ENCODE measurements at places on chromosomes 5 and 9. TPM values are rescaled to one million over a fixed set of nuclear protein-coding genes. Genes with fewer than 3 reads are reported as not detected.

DNA sequence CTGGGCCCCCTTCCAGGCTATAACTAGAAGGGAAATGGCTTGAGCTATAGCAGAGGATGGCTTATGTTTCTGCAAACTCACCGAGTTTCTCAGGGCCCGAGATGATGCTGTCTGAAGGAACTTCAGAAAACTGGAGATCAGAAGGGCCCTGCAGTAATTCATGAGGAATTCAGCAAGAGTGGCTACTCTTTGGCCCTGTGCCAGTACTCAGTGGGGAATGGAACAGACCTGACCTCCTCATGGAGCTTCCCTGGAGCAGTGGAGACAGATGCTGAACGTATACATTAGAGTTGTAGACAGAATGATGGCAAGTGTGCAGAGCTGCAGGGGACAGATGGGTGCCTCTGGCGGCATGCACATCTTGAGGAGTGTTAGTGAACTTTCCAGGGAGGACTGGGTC lies 17.3 kb upstream of the SMIM32 start:
- no peak overlapping the region for H3K27ac ChIP-seq
- H3K4me3 ChIP-seq, result no peak overlapping the region
- H3K27me3 ChIP-seq, result peaks cover 5% of the 10 kb centered on the region
- no peak for DNase-seq
- H3K36me3 ChIP-seq, result peaks cover under 1% of the 10 kb centered on the region

DNA sequence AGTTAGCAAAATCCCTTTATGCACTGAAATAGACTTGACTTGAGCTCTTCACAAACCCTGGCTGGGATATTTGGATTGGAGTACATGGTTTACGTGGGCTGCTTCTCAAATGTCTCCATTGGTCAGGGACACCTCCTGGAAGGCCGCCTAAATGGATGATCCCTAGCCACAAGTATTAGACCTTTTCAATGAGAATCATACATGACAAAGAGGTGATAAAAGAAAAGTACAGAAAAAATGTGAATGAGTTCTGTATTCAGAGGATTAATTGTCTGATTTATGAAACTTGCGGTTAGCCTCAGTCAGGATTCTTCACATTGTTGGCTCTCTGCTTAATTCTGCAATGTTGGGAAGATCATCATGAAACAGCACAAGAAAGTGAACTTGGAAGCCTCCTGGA lies 752.8 kb upstream of the ADAMTS16 start:
- DNase-seq, result no peak
- no peak overlapping the region for H3K4me3 ChIP-seq
- H3K36me3 ChIP-seq, result peaks cover 2% of the 10 kb centered on the region
- H3K27ac ChIP-seq, result peak overlapping the region; percentile 87
- H3K4me1 ChIP-seq, result peaks cover 53% of the 10 kb centered on the region

GRCh38 chr9:21070171-21070571 lies 7.6 kb downstream of the IFNB1 start:
- H3K27ac ChIP-seq, result peak overlapping the region; percentile 35
- H3K36me3 ChIP-seq, result no peaks in the 10 kb centered on the region
- peaks cover 11% of the 10 kb centered on the region for H3K4me1 ChIP-seq
- peaks cover 5% of the 10 kb centered on the region for H3K27me3 ChIP-seq
- no peak overlapping the region for H3K4me3 ChIP-seq

GRCh38 chr9:87327575-87328125 lies 170.0 kb upstream of the DAPK1 start:
- H3K27ac ChIP-seq, result no peak overlapping the region
- no peak overlapping the region for H3K4me3 ChIP-seq
- no peaks in the 10 kb centered on the region for H3K27me3 ChIP-seq
- H3K4me1 ChIP-seq, result peaks cover 13% of the 10 kb centered on the region

DNA sequence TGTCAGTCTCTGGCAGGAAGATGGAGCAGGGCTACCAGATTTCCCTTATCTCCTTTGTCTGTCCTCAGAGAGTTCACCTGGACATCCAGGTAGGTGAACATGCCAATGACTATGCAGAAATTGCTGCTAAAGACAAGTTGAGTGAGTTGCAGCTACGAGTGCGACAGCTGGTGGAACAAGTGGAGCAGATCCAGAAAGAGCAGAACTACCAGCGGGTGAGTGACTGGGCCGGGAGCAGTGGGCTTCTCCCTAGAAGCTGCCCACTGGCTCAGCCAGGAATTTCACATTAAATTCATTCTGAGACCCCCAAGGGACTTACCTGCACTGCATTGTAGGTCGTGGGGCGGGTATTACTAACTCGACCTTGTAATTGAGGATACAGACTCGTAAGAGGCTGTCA lies 2.1 kb downstream of the TMED9 start:
- H3K27ac ChIP-seq, result no peak overlapping the region
- peaks cover 17% of the 10 kb centered on the region for H3K4me1 ChIP-seq
- peaks cover 21% of the 10 kb centered on the region for H3K36me3 ChIP-seq
- DNase-seq, result no peak
- H3K4me3 ChIP-seq, result no peak overlapping the region
- H3K27me3 ChIP-seq, result peaks cover 17% of the 10 kb centered on the region

DNA sequence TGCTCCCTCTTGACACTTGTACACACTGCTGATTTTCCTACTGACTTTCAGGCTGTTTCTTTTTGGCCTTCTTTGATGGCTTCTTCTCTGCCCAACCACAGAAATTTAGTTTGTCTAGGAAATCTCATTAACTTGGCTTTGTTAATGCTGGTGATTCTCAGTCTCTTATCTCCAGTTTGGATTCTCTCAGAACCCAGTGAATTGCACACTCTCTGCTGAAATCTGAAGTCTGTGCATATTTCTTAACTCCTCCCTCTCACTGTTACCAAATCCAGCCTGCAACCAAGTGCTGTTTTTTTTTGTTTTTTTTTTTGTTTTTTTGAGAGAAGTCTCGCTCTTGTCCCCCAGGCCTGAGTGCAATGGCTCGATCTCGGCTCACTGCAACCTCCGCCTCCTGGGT lies 117.2 kb downstream of the CDC42SE2 start:
- H3K36me3 ChIP-seq, result no peaks in the 10 kb centered on the region
- H3K27ac ChIP-seq, result peak overlapping the region; percentile 39
- peaks cover 10% of the 10 kb centered on the region for H3K4me1 ChIP-seq
- H3K4me3 ChIP-seq, result no peak overlapping the region
- no peaks in the 10 kb centered on the region for H3K27me3 ChIP-seq

DNA sequence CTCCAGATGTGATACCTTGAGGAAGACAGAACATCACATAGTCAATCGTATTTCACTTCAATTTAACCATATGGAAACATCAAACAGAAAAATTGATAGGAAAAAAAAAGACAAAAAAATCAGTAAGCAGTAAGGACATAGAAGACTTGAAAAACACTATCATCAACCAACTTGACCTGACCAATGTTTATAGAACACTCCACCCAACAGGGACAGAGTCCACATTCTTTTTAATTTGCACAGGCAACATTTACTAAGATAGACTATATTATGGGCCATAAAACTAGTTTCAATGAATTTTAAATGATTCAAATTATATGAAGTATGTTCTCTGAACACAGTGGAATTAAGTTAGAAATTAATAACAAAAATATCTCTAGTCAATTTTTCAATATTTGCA lies 20.8 kb upstream of the MACIR start:
- H3K4me3 ChIP-seq, result no peak overlapping the region
- no peaks in the 10 kb centered on the region for H3K36me3 ChIP-seq
- H3K27me3 ChIP-seq, result no peaks in the 10 kb centered on the region

- no peaks in the 10 kb centered on the region for H3K27me3 ChIP-seq
- no peak for DNase-seq
- no peak overlapping the region for H3K4me3 ChIP-seq
- H3K27ac ChIP-seq, result no peak overlapping the region
- no peaks in the 10 kb centered on the region for H3K36me3 ChIP-seq
- no peaks in the 10 kb centered on the region for H3K4me1 ChIP-seq
These were observed 305.0 kb upstream of the CCNH start for GRCh38 chr5:87717761-87718160.

- DNase-seq, result no peak
- no peaks in the 10 kb centered on the region for H3K27me3 ChIP-seq
- peak overlapping the region; percentile 14 for H3K27ac ChIP-seq
- no peaks in the 10 kb centered on the region for H3K36me3 ChIP-seq
These were observed 46.7 kb downstream of the MEF2C start for GRCh38 chr5:88836195-88836838.

DNA sequence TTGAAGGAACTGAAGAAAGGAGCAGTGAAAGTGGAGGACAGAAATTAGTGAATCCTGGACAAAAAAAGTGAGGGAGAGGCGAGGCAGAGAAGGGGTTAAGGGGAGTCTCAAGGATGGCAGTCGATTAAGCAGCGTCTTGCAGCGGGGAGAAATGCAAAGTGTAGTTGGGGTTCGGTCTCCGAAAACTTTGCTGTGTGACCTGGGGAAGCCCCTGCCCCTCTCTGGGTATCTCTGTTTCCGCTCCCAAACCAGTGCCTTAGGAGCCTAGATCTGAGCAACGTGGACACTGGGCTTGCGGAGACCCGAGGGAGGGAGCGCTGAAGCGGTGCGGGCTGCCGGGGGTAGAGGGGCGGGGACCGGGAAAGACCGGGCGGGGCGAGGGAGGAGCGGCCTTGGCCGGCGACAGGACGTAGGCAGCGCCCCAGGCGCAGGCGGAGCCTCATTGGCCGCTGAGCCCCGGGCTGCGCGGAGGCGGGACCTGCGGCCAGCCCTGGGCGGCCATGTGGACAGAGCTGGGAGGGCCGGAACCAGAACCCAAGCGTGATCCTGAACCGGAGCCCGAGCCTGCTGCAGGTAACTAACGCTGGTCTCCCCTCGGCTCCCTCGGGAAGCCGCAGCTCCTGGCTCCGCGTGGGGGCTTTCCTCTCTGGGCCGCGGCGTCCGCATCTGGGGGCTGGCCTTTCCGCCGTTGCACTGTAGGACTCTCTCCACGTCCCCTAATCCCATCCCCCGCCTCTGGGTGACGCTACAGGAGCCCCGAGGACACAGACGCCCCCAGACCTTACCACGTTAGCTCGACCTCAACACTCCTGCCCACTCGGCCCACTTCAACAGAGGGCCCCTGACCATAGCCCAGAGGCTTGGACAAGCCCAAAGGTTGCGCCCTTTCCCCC lies at the start of gene ALDH1B1:
TSS of gene ALDH1B1 (plus strand) at position 468 of the 893 bp plus-strand sequence. CDS start 3,047 bp downstream, outside the sequence.
- H3K4me3 ChIP-seq, result peak within 1 kb of the TSS; percentile 92
- peak within 1 kb of the TSS; percentile 70 for H3K27ac ChIP-seq
- H3K4me1 ChIP-seq, result peaks cover 18% of the 10 kb centered on the region
- no peaks in the 10 kb centered on the region for H3K27me3 ChIP-seq
- DNase-seq, result peak; percentile 61

EIF4EBP3 gene
- total RNA-seq, result 5.2 TPM

TRAF1 gene
- total RNA-seq, result 7.7 TPM

GFRA3 gene
- 0.27 TPM for total RNA-seq

PCDHB16 gene
- total RNA-seq, result 24.6 TPM

KDM3B gene
- 94.0 TPM for total RNA-seq

PCDHA9 gene
- total RNA-seq, result 4.0 TPM

FGF10 gene
- not detected for total RNA-seq

TTC39B gene
- 6.0 TPM for total RNA-seq
